ENCODE measurements at places on chromosomes 13 and 19.

- DNase-seq, result no peak
Observed at GRCh38 chr13:66659286-66659685, 570.9 kb downstream of the PCDH9 start.

DNA sequence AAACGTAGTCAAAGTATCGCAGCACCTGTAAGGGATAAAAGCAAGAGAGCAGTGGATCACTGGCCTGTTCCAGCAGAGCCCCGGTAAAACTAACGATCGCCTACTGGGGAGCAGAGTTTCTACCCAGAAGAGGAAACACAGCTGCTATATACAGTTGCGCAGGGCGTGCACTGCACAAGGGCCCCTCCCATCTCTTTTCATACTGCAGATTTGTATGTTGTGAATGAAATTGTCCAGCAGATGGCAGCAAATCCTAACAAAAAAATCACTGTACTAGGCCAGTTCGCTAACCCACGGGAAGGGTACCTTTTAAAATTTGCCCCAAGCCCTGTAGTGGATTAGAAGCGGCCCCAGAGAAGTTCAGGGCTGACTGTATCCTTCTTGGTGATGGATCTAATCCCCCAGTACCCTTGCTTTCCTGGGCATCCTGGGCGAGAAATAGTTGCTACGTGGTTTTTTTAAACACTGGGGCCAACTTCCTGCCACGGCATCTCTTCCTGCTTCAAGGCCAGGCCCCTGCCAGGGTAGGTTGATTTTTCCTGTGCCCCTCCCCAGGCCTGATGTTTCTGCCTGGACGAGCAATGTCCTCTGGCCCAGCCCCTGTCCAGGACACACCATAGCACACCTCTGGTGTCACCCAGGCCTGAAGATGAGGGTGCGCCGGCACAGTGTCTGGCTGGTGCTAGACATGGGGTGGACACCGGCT, 127.0 kb downstream of the IER2 start:
- peak; percentile 29 for DNase-seq

GRCh38 chr13:47798906-47799305, 202.2 kb downstream of the SUCLA2 start:
- DNase-seq, result no peak

GRCh38 chr13:27120811-27121210, 50.8 kb downstream of the USP12 start:
- DNase-seq, result no peak

- DNase-seq, result no peak
Observed at GRCh38 chr19:7917267-7918061, 2.7 kb upstream of the SNAPC2 start.

GRCh38 chr13:99656844-99657381, 155.6 kb downstream of the TM9SF2 start:
- peak; percentile 40 for DNase-seq

DNA sequence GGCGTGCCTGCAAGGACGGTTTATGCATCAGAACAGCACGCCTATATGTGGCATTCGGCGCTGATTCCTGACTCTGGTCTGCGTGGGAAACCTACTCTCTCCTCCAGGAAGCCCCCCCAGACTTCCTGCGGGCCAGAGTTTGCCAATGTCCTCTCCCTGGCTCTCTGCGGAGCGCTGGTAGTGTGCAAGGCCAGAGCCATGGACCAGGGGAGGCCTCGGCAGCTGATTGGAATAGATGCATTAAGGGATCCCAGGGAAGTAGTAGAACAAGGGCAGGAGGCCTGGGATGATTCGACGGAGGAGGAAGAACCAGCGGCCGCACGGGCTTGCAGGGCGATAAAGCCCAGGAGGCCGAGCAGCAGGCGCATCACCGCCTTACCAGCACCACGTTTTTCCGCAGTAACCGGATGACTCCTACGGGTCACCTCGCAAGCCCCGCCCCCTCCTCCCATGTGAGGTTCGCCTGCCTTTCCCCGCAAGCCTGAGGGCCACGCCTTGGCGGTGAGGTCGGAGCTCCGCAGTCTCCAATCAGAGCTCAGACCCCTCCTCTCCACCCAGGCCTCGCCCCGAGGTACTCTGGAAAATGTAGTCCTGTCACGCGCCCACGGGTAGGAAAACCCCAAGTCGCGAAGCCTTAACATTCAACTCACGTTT, 5.0 kb downstream of the CLEC11A start:
- no peak for DNase-seq

DNA sequence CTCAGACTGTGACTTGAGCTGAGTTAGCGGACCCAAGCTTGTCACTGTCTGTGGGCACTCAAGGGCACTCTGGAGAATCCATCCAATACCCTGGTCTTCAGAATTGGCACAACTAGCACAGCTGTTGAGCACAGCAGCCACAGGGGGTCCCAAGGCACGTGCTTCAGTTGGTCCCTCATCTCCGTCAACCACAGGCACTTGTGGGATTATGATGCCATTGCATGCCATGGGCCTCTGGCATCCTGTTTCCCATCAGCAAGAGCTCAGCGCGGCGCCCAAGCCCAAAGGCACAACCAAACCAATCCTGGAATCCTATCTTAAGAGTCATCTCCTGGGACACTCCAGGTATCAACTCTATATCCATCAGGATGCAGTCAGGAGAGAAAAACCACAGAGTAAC, 3.7 kb upstream of the B3GNT8 start:
- no peak for DNase-seq

DNA sequence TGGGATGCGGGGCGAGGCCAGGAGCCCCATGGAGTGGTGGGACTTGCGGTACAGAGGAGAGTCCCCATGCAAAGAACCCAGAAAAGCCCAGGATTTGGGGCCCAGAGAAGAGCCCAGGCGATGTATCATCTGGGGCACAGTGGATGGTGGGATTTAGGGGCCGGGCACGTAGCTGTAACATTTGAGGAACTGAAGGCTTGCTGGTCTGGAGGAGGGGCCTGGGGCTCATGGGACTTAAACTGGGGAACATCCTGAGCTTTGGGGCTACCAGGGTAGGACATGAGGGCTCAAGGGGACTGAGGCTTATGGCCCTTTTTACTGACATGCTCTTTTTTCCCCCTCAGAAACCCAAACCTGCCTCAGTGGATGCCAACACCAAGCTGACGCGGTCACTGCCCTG, 13.5 kb downstream of the MED25 start:
- no peak for DNase-seq

GRCh38 chr19:39926170-39926760, 8.2 kb downstream of the FCGBP start:
- no peak for DNase-seq

DNA sequence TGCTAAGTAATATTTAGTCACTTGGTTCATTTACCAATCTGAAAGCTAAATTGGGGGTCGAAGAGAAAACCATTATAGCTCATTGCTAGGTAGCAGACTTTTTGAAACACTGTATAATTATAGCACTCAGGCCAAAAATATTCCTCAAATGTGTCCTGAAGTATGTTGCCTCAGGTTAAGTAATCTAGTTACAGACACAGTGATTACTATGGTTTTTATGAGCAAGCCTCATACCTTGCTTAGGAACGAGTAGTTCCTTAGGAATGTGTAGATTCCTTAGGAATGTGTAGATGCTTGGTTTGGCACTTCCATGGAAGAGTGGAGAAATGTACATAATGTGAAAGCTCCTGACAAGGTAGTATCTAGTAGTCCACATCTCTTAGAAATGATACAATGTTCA, 387.5 kb downstream of the LMO7 start:
- no peak for DNase-seq

GRCh38 chr19:54470991-54471782, 1.9 kb downstream of the CDC42EP5 start:
- DNase-seq, result no peak

Data from DMS 273 treated with DMSO at 0.1 percent for 48 hours (cell line).